ENCODE measurements at places on chromosomes 2 and 18. TPM values are rescaled to one million over a fixed set of nuclear protein-coding genes. Genes with fewer than 3 reads are reported as not detected.

GRCh38 chr2:20611077-20611843, 39.6 kb downstream of the HS1BP3 start:
- DNase-seq: no peak

DNA sequence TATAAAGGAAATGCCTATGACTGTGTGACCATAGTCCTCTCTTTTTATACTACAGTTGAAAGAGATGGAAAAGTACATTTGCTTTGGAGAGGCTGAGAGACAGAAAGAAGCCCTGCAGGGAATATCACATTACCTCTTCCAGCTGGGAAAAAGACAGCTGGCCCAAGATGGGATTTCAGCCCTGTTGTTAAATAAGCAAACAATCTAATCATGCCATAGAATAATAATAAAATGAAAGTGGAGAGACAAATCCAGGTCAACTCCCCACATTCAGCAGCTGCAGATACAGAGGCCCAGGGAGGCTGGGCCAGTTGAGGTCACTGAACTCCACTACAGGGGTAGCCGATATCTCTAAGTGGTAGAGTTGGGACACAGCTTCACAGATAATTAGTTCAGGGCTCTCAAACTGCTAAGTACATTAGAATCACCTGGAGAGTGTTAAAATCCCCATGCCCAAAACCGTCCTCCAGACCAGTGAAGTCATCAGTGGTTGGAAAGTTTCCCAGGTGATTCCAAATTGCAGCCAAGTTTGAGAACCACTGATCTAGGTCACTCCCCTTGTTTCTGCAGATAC, 81.9 kb downstream of the MOGAT1 start:
- no peak for DNase-seq

- no peak for DNase-seq
Observed at GRCh38 chr2:124530203-124530602, 505.1 kb downstream of the CNTNAP5 start.

DNA sequence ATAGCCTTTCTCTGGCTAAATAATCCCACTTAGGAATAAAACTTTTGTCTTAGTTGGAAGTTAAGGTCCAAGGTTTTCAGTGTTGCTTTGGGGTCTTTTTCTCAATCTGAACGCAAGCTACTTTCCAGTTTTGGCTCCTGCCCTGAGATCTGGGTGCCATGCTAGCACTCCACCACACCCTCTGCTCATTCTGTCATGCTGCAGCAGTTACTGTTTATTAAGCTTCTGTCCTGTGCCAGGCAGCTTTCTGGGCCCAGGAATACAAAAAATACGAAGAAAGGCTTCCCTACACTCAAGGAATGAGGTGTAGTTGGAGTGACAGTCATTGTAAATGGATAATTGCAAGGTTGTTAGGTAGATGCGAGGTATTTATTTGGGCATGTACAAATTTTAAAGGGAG, 46.3 kb upstream of the RTN4 start:
- DNase-seq: no peak

DNA sequence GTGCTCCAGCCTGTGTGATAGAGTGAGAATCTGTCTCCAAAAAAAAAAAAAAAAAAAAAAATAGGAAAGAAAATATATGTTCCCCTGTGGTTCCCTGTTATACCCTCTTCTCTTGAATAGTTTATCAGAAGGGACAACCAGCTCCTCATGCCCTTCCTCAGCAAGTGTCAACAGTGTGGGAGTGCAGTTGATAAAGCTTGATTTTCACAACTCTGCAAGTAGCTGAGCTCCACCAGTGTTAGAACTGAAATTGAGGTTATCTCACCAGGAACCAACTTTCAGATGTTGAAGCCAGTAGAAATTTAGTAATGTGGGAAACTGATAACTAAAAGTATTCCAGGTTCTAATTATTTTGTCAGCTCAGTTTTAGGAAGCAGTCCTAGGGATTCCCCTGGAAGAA, 25.1 kb downstream of the NEDD4L start:
- no peak for DNase-seq

DNA sequence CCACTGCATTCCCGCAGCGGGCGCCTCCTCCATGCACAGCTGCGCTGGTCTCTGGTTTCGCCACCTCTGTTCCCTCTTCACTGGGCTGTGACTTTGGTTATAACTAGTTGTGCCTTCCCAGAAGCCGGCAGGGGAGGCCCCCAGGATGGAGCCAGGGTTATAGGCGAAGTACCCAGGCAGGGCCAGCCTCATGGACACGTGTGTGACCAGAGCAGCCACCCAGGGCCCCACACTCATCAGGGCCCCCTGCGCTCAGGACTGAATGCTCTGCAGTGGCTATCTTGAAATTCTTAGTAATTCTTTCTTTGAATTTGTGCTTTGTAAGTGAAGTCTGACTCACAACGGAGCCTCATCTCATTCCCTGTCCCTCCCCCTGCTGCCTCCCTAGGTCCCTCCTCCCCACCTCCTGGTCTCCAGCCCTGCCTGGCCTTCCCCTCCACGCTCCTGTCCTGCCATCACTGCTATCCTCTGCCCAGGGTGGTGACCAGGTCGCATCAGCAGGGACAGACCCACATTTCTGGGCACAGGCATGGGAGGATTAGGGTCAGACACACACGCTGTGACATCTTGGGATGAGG, 38.1 kb upstream of the LBH start:
- no peak for DNase-seq

DNA sequence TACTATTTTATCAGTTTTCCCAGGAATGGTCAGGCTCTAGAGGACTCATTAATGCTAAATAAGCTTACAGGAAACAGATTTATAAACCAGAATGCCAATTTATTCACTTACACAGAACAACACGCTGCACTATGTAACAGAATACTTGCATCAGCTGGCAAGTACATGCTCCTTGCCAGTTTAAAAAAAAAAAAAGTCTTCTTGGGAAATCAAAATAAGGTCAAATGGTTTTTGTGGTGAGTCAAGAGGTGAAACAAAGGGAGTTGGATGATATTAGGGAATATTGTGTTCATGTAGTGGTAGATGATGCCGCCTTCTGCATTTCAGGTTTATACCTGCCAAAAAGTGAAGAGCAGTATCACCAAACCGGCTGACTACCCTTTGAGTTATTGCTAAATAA, 1322.1 kb upstream of the ZEB2 start:
- no peak for DNase-seq

- DNase-seq: no peak
Observed at GRCh38 chr18:31356025-31356424, 20.6 kb upstream of the DSG4 start.

GRCh38 chr2:85802354-85803103, 48.7 kb downstream of the ATOH8 start:
- no peak for DNase-seq

DNA sequence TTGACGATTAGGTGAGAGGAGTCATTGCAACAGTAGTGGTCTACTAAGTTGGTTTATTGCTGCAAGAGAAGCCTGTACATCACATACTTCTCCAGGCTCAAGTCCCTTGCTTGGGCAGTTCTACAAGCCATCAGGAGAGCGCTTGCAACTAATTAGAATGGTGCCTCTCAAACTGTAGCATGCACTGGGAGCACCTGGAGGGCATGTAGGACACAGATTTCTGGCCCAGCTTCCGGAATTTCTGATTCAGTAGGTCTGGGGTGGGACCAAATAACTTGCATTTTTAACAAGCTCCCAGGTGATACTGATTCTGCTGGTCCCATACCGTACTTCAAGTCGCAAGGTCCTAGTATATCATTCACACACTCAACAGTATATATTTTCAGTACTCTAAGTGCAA, 34.5 kb upstream of the CCDC88A start:
- DNase-seq: no peak

GRCh38 chr2:27627963-27628766, 647 bp downstream of the CCDC121 start:
- DNase-seq: peak; percentile 83

GRCh38 chr2:54809819-54810218, 86.4 kb downstream of the EML6 start:
- DNase-seq: peak; percentile 8

GRCh38 chr18:67583621-67584020, 67.1 kb upstream of the DSEL start:
- DNase-seq: no peak

DNA sequence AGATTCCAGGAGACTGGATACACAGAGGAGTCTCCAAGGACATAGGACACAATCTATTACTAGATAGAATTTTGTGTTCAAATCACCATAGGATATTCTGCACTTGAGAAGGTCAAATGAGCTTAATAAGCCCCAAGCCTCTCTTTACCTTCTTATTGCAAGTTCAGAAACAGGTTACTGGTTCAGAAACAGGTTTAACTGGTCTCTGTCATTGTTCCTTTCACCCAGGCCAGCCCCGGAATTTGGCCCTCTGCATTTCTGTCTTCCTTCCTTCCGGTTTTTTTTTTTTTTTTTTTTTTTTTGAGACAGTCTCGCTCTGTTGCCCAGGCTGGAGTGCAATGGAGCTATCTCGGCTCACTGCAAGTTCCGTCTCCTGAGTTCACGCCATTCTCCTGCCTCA, 700.2 kb downstream of the EPHA4 start:
- DNase-seq: no peak

DNA sequence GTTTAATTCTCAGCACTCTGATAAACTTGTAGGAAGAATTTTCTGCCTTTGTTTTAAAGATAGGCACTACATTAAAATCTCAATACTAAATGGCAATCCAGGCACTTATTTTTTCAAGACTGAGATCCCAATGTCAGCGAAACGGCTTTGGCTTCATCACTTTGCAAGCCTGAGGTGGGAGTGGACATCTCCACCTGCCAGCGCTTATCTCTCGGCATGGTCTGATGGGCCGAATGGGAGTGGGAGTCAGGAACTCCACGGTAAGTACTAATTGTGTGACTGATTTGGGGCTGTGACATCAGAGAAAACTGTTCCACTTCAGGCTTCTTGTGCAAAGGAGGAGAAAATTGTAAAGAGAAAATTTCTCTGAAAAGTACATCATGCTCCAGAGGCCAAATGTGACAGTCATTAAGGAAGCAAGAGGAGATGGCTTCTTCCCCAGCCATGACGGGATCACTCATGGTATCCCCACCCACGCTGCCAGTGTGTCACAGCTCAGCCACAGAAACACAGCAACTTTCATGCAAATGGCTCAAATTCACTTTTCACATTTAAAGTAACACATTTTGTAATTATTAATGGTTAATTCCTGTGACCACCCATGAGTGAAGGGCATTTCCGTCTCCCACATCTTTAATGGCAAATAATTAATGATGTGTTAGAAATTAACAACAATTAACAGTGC, 385.5 kb upstream of the HNRNPA3 start:
- DNase-seq: no peak

DNA sequence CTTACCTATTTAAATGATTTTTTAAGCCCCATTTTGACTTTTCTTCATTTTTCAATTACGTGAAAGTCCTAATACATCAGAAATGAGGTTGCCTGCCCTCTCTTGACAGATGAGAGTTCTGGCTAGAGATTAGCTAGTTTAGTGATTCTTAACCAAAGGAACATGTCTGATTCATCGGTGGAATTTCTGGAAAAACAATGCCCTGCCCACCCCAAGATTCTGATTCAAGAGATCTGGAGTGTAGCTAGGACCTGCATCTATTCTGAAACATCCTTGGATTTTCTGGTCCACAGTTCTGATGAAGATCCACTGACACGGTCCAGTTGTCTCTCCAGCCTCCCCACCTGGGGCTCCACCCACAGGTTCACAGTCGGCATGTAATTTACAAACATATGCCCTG, 111.2 kb downstream of the KLF7 start:
- DNase-seq: peak; percentile 33

- DNase-seq: no peak
Observed at GRCh38 chr2:74872389-74872836, 38.5 kb downstream of the HK2 start.

DNA sequence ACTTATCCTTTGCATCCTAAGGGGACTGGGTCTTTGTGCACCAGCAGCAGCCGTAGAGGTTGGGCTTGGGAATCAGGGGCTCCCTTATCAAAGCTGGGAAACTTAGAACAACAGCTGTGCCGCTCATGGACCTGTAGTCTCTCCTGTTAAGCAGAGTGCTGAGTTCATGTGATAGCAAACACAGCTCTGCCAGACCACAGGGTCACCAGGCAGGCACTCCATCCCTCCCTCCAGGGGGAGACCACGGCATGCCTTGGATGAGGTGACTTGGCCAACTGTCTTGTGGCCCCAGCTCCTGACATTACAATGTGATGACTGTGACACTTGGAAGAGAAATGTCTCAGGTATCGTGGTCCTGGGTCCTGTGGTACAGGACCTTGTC, 60.0 kb downstream of the DGKD start:
- peak; percentile 60 for DNase-seq

- DNase-seq: no peak
Observed at GRCh38 chr2:238093181-238094140, 6.7 kb upstream of the ESPNL start.

DNA sequence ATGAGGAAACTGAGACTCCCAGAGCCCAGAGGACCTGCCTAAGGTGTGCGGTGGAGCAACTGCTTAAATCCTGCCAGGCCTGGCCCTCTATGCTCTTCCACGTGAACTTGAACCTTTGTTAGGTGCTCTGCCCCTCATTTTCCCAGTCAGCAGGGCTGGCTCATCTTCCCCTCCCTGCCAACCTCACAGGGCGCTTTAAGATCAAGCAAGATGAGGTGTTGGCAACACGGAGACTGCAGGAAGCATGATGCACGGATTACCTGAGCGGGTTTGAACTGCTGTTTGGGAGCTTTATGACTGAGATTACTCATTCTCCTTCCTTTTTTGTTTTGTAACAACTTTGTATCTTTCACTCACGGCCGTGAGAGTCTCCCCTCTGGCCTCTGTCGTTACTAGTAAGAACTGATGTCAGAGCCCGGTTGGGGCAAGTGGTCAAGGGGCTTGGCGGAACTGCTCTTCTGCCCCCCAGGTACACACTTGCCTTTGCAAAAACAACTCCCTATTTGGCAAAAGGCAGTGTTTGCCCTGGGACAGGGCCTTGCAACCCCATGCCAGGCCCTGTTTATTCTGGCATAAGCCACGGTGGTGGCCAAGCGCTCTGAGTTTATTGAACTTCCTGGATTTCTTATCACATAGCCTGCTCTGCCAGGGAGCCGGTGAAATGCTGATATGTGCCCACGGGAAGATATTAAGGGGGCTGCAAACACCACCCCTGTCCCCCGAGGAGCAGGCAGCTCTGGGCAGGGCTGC, 127.8 kb downstream of the INHBB start:
- no peak for DNase-seq

GRCh38 chr2:72181616-72182015, 34.0 kb upstream of the CYP26B1 start:
- no peak for DNase-seq

DNA sequence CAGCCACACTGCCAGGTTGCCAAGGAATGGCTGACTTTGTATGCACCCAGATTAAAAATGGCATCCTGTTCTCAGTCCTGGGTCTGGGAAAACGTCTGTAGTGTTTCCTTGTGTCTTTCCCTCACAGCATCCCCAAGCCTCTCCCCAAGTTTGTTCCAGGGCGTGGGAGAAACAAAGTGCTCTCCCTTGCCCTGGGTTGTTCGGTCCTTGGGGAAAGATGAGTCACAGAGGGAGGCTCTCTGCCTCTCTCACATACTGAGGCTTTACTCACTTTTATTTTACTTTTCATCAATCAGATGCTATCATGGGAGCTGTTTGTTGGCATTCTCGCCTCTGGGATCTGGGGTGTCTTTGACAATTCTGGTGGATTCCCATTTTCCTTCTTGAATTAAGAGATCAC, 492.3 kb downstream of the XIRP2 start:
- DNase-seq: no peak

RAD51AP2 gene
- not detected for total RNA-seq

MATN3 gene
- 3.6 TPM for total RNA-seq

POTEF gene
- total RNA-seq: 1.8 TPM

LINC00305 gene
- not detected for total RNA-seq

PRSS56 gene
- total RNA-seq: not detected

ITPRID2 gene
- 85.6 TPM for total RNA-seq

UGT1A8 gene
- total RNA-seq: 0.87 TPM

TXNDC2 gene
- not detected for total RNA-seq

ZEB2 gene
- total RNA-seq: 1.2 TPM

ABCG5 gene
- total RNA-seq: 0.14 TPM

NR4A2 gene
- total RNA-seq: not detected

LOXHD1 gene
- total RNA-seq: not detected
